ENCODE measurements at places on chromosomes 2 and 18.

GRCh38 chr18:61743775-61744531 is 148.9 kb downstream of the RNF152 start:
- DNase-seq: no peak

DNA sequence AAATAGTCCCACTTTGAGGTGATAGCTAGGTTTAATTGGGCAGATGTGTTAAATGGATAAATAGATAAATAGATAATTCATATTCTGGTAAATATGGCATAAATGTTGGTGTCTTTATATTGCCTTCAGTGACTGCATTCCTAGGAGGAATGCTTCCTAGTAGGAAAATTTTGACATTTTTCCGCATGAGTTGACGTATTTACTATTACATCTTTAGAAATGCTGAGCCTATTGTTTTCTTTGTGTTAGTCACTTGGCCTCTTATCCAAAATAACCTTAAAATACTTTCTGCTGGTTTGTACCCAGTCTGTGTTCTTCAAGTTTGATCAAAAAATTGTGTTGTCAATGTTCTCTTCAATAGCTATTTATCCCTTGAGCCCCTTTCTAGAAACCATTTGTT is 495.6 kb upstream of the ZEB2 start:
- DNase-seq: no peak

DNA sequence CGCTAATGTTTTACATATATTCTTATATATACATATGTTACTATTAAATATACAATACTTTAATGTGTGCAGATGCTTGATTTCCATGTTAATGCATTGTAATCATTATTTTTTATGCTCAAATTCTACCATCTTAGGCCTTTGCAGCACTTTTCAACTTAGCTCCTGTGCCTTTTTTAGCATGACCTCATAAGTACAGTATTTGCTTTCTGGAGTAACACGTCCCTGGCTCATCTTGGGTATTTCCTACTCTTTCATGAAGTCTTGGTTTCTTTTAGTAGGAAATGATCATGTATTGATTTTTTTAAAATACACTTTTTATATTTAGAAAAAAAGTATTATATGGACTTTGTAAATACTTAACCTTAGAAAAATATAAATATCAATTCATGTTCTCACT is 36.5 kb downstream of the CAB39 start:
- no peak for DNase-seq

GRCh38 chr2:180739070-180739469 is 241.3 kb upstream of the UBE2E3 start:
- DNase-seq: no peak

DNA sequence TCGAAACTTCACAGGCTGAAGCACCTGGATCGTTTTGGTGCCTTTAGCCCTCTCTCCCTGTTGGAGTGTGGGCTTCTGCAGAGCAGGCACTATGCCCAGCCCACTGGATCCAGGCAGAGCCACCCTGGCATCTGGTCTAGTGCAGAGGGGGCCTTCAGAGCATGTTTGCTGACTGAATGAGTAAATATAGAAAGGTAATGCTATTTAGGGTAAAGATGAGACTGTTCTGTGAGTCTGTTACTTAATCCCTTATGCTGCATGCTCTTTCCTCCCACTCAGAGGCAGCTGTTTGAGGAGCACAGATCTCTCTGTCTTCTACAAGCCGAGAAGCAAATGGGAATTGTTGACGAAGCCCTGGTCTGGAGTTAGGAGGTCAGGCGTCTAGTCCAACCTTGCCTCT is 130.2 kb downstream of the RGPD3 start:
- DNase-seq: no peak

GRCh38 chr2:233251306-233252116 is at the start of gene ATG16L1:
Gene ATG16L1 (plus strand): TSS chr2:233251673. CDS start chr2:233251828, 155 bp downstream.
- peak; percentile 98 for DNase-seq

GRCh38 chr2:10614939-10615338 is 74.8 kb downstream of the NOL10 start:
- no peak for DNase-seq

DNA sequence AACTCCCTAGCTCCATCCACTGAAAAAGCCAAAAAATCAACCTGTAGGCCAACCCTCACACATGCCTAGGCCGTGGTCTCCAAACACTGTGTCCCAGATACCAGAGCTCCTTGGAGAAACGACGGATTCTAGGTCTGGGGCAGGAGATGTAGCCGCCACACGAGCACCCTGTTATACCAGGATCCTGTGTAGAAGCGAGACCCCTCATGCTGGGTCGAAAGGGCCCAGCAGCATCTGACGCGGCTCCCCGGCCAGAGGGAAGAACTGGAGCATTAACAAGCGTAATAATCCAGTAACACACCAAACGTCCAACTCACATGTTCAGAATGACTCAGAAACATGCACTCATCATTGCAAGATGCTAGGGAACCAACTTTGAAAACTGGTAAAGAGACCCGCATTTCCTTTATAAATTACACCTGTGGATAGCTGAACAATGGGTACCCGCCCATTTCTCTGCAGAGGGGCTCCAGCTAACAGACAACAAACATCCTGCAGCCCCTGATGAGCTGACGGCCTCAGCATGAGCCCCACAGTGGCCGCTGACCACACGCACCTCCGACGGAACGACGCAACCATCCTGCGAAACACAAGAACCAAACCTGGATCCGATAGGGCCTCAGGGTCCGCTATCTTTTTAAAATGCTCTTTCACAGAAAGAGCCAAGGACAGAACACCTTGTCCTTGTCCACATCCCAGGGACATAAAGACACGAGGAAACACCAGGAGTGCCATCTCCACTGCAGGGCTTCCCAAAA is 14.2 kb downstream of the SLC66A2 start:
- no peak for DNase-seq

DNA sequence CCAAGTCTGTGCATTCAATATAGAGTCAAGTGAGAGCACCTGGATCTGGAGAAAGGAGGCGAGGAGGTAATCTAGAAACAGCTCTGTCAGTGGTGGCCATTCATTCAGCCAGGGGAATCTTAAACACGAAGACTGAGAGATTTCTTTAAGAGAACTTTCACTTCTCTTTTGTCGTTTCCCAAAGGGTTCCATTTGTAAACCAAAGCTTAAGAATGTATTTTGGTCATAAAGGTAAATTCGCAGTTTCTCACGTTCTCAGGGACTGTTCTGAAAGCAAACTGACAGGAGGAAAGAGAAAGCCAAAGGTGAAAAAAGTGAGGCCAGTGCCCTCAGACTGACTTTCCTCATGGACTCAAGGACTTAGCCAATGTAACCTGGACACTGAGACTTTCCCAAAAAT is 513.5 kb downstream of the CMPK2 start:
- no peak for DNase-seq

GRCh38 chr2:58056192-58056916 is 9.7 kb downstream of the VRK2 start:
- no peak for DNase-seq

DNA sequence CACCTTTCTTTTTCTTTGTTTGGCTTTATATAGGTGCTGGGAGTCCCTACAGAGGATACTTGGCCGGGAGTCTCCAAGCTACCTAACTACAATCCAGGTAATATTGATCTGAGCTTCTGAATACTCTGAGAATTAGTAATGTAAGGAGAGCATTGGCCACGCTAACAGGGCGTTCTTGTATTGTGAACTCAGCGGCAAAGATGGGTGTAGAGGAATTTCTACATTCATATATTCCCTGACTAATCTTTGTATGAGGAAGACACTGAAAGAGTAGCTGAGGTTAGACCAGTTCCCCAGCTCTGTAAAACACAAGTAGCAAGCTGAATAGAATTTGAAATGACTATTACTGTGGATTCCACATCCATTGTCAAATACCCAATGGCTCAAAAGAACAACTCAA is 48.5 kb downstream of the CDK15 start:
- DNase-seq: no peak

- no peak for DNase-seq
Measured at GRCh38 chr18:47484068-47484467, 232.6 kb upstream of the SKOR2 start.
